RPMI8226 (cell line): ENCODE measurements at places on chromosomes 5 and 9.

DNA sequence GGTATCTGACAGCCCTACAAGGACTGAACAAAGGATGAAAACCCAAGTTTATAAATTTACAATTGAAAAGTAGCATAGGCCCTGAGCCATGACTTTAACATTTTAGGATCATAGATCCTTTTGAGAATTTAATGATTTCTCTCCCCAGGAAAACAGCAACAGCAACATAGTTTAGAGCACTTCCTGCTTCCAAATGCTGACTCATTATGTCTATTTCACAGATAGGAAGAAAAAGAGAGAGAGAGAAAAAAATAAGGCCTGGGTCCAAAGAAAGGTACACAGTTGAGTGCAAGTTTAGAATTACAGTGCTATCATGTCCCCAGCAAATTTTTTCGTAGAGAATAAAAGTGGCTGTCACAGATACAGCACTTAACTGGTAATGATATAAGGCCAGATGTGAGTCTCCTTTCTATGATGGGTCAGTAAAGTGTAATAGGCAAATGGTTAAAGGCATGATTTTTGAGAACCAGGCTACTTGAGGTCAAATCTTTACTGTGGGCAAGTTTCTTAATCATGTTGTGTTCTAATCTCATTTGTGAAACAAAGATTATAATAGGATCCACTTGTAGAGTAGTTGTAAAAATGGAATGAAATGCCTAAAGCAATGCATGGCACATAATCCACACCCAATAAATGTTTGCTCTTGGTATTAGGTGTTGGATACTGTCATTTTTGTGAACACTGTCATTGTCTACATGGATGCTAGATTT, 12.3 kb upstream of the PPP2R2B start:
- DNase-seq, result no peak

DNA sequence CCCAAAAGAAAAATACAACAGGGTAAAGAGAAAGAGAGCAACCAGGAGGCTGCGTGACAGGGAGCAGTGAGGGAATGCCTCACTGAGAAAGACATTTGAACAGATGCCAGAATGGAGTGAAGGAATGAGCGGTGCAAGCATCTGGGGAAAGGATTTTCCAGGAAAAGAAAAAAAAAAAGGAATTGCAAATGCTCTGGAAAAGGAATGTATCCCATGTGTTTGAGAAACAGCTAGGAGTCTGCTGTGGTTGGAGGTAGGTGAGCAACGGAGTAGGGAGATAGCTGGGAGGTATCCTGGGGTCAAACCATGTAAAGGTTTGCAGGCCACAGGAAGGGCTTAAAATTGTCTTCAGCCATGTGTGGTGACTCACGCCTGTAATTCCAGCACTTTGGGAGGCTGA, 23.6 kb upstream of the CEMIP2 start:
- DNase-seq, result no peak

DNA sequence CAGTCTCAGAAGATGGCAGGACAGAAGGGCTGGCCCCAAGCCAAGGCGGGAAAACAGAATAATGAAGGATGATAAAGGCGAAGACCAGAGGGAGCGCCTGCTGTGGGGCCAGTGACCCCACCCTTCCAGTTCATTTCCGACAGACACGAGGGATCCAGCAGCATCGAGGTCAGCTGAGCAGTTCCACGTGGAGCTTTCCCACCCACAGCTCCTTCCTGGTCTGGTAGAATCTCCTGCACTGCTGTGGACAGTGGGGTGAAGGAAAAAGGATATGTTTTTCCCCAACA, 265.9 kb upstream of the VLDLR start:
- DNase-seq, result no peak

DNA sequence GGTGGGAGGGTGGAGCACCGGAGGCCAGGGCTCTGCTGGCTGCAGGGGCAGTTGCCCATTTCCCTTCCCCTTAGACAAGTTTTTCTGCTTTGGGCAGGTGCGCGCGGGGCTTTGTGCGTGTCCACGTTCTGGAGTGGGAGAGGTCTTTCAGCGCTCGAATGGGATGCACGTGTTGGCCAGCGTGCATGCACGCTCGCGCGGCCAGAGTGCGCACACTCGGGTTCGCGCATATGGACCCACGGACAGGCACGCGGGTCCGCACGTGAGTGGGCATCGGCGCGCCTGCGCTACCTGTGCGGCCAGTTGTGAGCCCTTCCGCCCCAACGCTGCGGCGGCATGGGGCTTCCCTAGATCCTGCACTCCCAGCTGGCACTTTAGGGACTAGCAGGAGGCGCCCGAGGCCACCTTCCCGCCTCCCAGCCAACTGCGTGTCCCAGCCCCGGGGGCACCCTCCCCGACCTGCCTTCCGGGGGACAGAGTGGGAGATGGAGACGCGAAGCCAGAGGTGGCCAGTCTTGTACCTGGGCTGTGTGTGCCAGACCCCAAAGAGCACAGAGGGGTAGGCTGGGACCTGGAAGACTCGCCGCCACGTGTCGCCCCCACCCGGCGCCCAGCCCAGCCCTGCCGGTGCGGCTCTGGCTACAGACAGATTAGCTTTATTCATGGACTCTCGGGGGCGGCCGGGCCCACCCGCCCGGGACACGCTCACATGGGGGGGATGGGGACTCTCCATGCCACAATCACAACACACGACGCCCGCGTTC, 9.8 kb upstream of the GPRIN1 start:
- DNase-seq, result no peak

- DNase-seq, result peak; percentile 30
Measured at GRCh38 chr5:159263569-159263905, 447 bp downstream of the UBLCP1 start.

- DNase-seq, result no peak
Measured at GRCh38 chr5:151671950-151672349, 14.8 kb downstream of the SPARC start.
